ENCODE measurements at places on chromosomes 2 and 18. TPM values are rescaled to one million over a fixed set of nuclear protein-coding genes. Genes with fewer than 3 reads are reported as not detected.
A peak's percentile ranks its signal among the peaks of the same experiment; 100 is the strongest.

DNA sequence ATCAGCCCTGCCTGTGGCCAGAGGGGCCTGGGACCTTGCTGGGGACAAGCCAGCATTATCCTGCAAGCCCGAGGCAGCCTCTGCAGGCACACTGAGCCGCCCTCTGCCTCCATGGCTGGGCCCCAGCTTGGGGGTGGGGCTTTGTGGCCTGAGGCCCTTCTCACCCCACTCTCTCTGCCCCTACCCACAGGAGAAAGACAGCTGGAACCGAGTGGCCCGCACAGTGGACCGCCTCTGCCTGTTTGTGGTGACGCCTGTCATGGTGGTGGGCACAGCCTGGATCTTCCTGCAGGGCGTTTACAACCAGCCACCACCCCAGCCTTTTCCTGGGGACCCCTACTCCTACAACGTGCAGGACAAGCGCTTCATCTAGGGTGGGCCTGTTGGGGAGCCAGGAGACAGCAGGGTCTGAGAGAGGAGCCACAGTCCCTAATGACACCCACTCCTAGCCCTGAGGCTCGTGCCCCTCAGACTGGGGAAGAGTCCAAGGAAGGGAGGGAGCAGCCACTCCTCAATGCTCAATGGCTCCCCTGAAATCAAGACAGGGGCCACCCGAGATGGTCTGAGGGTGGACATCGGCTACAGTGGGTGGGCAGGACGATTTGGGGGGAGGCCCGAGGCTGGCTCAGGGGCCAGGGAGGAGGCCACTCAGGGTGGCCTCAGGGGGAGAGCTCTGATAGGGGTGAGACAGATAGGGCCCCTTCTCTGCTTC lies 4.4 kb upstream of the CHRNG start:
- no peak for DNase-seq

DNA sequence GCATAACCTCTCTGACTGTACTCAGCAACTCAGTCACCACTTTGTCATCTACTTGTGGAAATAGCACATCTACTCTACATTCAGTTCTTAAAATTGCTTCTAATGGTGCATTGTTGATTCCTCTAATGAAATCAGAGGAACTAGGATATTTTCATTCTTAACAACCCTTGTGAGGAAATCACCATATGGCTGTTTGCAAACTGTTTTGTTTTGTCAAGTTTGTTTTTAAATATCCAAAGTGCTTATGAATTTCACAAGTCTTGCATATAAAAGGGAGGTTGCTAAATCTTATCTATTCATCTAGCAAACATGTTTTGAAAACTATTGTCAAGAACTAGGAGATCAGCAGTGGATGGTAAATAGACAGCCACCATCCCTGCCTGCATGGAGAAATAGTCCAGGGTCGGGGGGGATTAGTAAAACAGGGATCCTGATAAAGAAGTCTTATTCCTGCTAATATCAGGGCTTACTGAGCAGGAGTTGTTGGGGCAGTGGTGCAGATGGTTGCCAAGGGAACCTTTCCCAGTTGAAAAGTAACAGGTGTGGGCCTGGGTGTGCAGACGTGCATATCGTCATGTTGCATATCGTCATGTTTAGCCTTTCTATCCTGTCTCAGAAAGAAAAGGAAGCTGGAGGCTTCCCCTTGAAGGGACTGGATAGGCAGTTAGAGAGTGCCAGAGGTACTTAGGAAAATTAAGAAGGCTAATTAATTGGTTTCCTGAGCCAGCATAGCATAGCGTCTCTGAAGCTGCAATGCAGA lies 7.5 kb upstream of the MYO3B start:
- DNase-seq, result no peak

DNA sequence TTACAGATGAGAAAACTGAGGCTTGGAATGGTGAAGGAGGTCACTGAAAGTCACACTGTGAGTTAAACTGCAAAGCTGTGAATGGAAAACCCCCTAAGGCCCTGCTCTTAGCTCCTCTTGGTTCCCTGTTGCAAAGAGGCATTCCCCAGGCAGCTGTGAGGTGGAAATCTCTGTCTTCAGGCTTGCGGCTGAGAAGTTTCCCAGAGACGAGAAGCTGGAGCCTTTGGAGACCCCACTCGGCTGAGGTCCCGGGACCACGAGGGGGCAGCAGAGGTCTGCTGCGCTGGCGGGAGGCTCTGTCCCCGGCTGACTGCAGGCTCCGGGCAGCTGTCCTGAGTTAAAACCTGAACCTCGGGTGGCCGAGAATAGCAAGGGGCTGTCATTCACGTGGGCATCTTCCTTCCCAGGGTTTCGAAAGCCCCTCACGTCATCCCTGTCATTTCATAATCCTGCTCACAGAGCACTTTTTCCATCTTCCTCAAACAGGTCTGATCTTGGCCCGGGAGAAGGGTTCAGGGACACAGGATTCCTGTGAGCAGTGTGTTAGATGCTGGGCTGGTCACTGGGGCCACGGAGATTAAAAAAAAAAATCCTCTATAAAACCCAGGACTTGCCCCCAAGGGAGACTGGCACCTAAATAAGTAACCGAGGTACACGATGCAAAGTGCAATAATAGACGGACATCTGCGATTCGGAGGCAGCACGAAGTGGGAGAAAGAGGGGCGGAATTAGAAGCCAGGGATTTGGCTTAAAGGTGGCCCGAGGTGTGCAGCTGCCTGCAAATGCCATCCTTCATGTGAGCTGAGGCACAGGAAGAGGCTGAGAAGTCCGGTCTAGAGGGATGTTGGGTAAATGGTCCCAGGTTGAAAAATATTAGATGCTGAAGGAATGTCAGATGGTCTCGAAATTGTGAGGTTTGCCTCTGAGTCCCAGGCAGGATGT lies 24.6 kb upstream of the ATOH8 start:
- DNase-seq, result peak; percentile 86

DNA sequence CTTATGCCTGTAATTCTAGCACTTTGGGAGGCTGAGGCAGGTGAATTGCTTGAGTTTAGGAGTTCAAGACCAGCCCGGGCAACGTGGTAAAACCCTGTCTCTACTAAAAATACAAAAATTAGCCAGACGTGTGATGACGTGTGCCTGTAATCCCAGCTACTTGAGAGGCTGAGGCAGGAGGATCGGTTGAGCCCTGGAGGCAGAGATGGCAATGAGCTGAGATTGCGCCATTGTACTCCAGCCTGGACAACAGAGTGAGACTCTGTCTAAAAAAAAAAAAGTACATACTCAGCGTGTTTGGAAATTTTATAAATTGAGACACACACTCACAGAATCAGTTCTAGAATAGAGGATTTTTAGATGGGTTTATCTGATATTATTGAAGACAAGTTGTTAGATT lies 17.1 kb upstream of the GIGYF2 start:
- no peak for DNase-seq

CD8B2 gene
- 0.09 TPM for total RNA-seq

DNA sequence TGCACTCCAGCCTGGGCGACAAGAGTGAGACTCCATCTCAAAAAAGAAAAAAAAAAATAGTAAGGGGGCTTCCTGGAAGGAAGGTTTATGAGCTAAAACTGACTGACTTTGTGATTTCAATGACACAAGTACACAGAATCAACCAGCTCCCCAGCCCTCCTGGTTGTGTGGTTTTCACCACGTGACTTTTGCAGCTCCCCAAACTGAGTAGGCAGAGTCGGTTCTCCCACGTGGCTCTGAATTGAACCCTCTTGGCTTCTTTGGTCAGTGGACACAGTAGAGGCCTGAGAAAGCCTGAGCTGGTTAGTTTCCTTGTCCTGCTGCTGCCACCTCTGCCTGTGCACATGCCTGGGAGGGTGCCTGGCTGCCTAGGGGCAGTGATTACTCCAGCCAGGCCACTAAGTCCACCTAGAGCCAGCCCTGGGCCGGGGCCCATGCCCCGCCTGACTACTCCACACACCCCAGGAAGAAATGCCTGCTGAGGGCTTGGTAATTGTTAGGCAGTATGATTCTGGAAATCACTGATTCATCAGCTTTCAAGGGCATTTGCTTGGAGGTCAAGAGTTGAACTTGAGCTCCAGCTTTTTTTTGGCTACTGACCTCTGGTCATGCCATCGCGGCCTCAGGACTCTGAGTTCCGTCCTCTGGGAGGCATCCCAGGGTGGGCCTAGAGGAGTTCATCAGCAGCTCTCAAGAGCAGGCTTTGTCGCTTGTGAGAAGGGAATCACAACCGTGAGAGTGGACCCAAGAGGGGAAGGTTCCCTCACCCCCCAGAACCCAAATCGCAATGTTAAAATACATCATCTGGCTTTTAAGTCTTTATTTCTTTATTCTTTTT lies 431.9 kb upstream of the HS6ST1 start:
- no peak for DNase-seq

HTR2B gene
- total RNA-seq, result 0.14 TPM

BOLL gene
- total RNA-seq, result not detected

CPLX4 gene
- total RNA-seq, result not detected

All from mucosa of gallbladder (tissue), 1 donor.